ENCODE measurements at places on chromosomes 13 and 19. TPM values are rescaled to one million over a fixed set of nuclear protein-coding genes. Genes with fewer than 3 reads are reported as not detected.

DNA sequence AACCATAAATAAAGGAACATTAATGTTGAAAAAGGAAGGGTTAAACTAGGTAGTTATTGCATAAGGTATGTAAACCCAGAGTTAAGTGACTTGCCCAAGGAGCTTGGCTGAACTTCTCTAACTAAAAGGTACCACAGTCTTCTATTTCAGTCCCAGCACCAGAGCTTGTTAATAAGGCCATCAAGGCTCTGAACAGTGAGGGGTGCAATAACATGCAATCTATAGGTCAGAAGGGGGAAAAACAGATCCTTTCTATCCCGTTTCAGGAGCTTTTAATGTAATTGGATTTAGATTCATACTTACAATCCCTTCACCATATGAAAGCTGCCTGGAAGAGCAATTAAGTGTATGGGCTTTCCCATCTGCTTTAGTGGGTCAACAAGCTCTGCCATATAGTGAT lies 441.5 kb upstream of the SPRY2 start:
- no peak for DNase-seq

DNA sequence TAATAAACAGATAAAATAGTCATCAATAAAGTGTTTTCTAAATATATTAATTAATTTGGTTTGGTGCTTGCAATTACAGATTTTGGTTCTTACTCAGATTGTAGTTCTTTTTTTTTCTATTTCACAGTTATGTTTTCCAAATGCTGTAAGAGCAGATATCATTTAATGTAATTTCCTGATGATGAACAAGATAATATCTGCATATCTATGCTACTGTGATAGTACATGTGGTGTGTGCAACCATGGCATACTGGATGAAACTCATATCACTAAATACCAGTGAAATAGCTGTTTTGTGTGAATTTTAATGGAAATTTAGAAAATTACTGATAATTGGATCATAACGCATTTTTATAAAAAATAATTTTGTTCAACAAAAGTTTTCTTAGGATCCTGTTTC lies 88.8 kb upstream of the MAB21L1 start:
- no peak for DNase-seq

DNA sequence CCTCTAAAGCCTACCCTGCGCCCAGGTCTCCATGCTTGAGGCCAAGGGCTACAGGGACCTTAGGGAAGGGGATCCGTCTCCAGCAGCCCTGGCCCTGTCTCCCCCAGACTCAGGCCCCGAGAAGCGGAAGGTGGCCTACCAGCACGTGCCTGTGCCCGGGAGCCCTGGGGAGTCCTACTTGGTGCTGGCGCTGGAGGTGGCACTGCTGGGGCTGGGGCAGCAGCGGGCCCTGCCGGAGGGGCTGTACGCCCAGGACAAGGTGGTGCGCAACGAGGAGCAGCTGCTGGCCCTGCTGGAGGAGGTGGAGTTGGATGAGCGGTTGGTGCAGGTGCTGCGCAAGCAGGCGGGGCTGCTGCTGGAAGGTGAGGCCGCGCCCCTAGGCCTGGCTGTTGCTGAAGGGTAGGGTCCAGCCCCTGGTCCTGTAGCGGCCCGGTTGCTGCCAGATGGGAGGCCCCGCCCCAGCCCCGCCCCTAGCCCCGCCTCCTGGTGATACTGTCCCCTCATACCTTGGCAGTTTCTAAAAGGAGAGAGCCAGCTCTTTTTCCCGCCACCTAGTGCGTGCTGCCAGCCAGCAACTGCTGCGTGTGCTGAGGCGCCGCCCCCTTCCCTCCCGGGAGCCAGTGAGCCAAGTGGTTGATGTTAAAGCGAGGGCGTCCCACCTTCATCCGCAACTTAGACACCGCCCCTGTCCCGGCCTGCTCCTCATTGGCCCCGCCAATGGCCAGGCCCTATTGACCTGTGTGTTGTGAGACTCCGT lies 22.6 kb downstream of the ZSWIM4 start:
- no peak for DNase-seq

DNA sequence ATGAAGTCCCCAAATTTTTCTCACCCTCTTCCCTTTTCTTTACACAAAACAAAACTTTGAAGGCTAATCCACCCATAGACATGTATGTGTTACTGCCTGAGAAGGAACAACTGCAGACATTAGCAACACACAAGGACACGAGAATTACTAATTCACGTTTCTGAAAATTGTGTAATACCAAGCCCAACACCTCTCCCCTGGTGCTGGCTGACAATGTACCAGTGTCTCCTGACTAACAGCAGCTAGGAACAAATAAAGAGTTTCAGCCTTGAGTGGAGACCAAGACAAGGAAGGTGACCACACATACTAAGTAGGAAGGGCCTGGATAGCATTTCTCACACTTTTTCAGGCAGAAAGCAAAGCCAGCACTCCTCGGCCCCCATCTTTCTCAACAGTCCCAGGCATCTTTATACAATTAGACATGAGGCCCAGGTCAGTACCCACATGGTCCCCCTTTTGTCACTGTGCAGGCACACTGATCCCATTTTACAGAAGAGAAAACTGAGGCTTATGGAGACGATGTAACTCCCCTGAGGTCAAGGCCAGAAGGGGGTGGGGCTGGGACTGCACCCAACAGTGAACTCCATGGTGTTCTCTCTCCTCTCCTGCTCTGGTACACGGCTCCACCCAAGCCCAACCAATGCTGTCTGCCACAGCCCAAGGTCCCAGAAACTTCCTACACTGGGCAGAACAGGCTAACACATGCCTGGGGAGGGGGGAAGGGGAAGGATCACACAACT lies 8.7 kb downstream of the BRD4 start:
- no peak for DNase-seq

GRCh38 chr19:2594319-2594718 lies 108.2 kb downstream of the GNG7 start:
- no peak for DNase-seq

- no peak for DNase-seq
These were observed 431.7 kb downstream of the EFNB2 start for GRCh38 chr13:106103779-106104178.

DNA sequence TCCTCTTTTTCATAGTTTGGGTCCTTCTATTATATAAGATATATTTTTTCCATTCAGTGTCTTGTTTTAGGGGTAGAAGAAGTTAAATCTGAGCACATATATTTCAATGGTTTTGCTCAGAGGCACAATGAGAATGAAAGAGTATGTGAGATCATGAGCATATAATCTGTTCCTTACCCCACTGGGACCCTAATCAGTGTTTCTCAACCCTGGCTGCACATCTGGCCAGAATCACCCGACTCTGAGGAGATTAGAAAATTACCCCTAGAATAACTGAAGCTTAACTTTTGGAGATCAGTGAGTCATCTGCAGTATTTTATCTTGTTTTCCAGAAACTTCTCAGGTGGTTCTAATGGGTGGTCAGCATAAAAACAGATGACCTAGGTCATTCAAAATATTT lies 782 bp downstream of the CYSLTR2 start:
- DNase-seq = no peak

DNA sequence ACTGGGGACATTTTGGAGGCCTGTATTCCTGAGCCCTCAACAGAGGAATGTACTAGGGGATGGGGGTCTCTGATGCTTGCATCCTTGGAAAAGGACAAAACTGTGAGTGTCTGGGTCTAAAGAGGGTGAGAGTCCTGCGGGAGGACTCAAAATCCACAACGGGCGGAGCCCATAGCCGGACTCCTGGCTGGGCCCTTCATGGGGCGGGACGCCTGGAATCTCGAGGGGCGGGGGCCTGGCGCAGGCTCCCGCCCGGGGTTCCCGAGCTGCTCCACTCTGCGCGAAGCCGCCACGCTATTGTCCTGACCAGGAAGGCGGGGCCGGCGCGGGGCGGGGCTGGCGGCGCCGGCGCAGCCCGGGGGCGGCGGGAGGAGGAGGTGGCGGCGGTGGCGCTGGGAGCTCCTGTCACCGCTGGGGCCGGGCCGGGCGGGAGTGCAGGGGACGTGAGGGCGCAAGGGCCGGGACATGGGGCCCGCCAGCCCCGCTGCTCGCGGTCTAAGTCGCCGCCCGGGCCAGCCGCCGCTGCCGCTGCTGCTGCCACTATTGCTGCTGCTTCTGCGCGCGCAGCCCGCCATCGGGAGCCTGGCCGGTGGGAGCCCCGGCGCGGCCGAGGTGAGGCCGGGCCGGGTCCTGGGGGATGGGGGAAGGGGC lies at the start of gene APLP1:
APLP1 (plus strand) TSS at position 403 of the 651 bp plus-strand sequence; CDS start at position 466, 63 bp downstream.
- DNase-seq = no peak

Gene ZNF610
- 6.0 TPM for total RNA-seq

Gene ATXN8OS
- not detected for total RNA-seq

Gene PSG5
- total RNA-seq = not detected
